ENCODE measurements at places on chromosomes 2 and 18. TPM values are rescaled to one million over a fixed set of nuclear protein-coding genes. Genes with fewer than 3 reads are reported as not detected.

INHA gene
- not detected for total RNA-seq

DNA sequence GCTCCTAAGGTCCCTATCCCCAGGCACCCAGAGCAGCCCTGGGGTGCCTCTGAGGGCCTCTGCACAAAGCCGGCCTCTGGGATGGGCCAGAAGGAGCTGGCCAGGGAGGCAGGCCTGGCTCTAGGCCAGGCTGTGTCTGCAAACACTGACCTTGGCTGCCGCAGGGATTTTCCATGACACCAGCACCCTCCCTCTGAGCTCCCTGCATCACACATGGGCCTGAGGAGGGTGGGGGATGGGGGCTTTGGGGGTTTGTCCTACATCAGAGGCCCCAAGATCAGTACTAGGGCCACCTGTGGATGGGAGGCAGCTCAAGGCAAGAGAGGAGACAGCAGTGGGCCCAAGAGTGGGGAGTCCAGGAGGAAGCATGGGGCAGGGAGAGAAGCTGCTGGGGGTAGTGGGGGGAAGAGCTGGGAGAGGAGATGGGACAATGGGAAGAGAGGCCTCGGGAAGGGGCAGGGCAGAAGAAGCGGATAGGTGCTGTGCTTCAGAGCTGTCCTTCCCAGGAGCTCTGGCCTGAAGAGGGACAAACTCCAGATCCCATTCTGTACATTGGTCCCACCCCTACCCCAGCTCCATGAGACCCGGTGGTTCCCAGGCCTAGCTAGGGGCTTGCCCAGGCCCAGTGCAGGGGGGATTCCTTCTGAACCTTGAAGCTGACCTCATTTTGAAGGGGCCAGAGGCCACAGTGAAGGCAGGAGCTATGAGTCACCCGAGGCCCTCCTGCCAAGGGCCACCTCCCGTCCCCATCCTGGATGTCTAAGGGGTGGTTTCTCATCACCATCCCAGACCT lies 28.0 kb downstream of the KCNK3 start:
- peak; percentile 89 for DNase-seq

DNA sequence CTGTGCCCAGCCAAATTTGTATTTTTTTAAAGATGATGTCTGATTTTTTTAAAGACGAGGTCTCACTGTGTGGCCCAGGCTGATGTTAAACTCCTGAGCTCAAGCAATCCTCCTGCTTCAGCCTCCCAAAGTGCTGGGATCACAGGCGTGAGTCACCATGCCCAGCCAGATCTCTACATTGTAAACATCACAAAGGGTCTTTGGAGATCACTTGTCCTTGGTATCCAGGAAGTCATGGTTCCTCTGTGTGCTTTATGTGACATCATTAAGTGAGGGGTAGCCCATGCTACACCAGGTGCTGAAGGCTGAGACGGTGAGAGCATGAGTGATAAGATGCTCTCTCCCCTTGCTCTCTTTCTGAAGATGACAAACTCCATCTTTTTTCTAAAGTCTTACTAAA lies 7.0 kb upstream of the NUP35 start:
- DNase-seq: no peak

MYO5B gene
- 15.0 TPM for total RNA-seq

AQP12B gene
- total RNA-seq: not detected

CSRNP3 gene
- 0.82 TPM for total RNA-seq

DUSP19 gene
- total RNA-seq: 1.1 TPM

DNA sequence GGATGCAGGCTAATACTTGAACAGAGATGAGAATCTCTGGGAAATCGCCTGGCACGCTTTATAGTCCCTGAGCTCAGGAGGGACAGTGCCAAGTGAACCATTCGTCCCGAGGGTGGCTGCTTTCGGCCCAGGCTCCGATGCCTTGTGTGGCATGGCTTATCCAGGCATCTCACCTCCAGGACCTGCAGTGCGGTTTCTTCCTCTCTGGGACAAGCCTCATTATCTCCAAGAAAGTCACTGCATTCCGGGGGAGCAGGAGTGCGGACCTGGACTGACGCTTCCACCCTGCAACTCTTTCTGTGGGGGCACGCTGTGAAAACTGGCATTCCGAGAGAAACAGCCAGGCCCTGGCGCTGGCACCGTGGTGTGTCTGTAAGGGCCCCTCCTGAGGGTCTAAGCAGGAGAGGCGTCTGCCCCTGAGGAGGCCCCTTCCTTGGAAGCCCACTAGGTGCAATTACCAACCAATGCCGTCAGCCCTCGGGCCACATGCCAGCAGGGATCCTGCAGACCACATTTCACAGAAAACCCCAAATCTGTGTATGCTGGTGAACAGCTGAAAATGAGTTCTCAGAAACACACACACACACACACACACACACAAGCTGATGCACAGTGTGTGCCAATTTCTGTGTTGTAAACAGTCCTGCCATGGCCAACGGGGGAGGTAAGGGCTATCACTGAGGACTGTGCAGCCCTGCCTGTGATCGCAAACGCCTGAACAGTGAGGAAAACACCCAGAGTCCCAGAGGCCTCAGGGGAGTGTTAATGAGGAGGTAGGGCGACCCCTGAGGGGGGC lies 351.9 kb upstream of the SALL3 start:
- DNase-seq: peak; percentile 24

CACNB4 gene
- 0.49 TPM for total RNA-seq

DNA sequence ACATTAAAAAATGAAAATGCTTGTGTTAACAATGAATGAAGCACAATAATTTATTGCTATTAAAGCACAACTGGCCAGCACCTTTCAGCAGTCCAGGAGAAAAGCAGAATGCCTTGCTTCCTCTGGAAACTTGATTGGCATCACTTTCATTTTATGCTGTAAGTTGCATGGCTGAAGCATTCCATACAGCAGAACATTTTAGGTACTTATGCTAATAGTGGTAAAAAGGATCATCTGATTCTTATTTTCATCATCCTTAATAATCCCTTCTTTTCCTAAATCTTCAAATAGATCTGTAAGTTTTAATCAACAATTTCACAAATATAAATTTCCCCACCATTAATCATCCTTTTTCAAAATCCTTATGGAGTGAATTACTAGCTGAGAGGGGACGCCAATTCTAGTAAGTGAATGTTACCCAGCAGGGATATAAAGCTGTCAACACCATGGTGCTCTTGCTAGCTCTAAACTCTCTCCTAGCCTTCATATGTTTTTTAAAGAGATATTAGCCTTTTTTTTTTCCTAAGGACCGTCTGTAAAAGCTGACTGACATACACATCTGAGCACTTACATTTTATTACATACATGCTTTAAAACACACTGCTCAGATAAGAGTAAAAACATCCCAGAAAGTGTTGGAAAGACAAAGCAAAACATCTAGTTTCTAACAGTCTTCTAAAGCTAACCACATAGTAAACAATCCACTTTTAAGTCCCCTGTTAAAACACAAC lies 5.3 kb downstream of the SATB2 start:
- no peak for DNase-seq

ERCC3 gene
- total RNA-seq: 17.3 TPM

GALNT5 gene
- total RNA-seq: not detected

- no peak for DNase-seq
Observed at GRCh38 chr2:61677942-61678341, 139.8 kb upstream of the XPO1 start.

ANO7 gene
- 2.4 TPM for total RNA-seq

CRYBA2 gene
- not detected for total RNA-seq

SPAG16 gene
- 9.2 TPM for total RNA-seq

- DNase-seq: no peak
Observed at GRCh38 chr2:203021991-203022390, 7.3 kb downstream of the NBEAL1 start.

Measured in right lobe of liver (tissue), 6 donors.